LoVo (cell line): ENCODE measurements at places on chromosomes 13 and 19.

DNA sequence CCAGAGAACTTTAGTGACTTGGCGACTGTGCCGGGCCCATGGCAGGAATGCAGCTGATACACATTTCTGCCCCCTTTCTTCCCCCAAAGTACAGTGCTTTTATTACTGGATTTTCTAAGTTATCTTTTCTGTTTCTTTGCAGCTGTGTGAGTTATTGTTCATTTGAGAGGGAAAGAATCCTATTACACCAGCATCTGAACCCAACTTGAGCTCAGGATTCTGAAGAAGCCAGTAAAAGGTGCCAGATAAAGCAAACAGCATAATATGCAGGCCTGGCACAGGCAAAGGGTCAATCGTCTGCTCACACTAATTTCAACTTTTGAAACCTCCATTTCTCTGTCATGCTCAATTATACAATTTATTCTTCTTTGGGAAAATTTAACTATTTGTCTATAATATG is 93.9 kb downstream of the DOCK9 start:
- DNase-seq = no peak

- no peak for DNase-seq
These were observed at the start of gene DMKN for GRCh38 chr19:35513628-35514281. Gene DMKN (minus strand): TSS chr19:35513649. CDS start chr19:35513475, 174 bp downstream.

DNA sequence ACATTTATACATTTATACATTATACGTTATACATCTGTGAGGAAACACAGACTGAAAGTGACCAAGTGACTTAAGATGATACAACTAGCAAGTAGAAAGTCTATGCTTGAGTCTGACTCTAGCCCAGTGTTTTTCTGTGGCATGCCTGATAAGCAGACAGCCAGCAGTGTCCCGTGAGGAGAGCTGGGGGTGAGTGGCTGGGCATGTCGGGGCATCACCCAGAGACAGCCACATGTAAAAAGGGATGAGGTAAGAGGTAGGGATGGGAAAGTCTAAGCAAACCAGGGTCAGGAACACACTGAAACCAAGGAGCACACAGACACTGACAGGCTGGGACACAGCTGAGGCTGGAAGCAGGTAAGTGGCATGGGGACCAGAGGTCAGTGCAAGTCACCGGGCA is 333.2 kb downstream of the FOXO1 start:
- DNase-seq = peak; percentile 51

GRCh38 chr19:15129856-15130585 is 22.8 kb downstream of the SYDE1 start:
- peak; percentile 32 for DNase-seq

DNA sequence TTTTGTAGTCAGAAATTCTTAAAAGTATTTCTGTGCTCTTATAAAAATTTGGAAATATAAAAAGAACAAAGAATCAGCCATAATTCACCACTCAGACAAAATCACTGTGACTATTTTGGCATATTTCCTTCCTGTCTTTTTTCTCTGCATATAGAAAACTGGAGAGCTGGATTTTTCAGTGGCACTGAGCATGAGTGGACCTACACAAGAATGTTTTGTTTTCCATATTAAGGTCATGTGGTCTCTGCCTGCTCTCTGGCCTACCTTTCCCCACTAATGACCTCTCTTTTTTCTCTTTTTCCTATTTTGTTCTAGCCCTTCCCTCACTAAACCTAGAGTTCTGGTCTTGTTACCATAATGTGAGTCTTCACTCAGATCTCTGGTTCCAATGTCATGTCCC is 17.6 kb upstream of the USP12 start:
- no peak for DNase-seq

GRCh38 chr19:17654993-17655392 is 33.2 kb downstream of the UNC13A start:
- peak; percentile 66 for DNase-seq

- no peak for DNase-seq
These were observed 9.6 kb downstream of the MYO1F start for GRCh38 chr19:8567522-8568172.

DNA sequence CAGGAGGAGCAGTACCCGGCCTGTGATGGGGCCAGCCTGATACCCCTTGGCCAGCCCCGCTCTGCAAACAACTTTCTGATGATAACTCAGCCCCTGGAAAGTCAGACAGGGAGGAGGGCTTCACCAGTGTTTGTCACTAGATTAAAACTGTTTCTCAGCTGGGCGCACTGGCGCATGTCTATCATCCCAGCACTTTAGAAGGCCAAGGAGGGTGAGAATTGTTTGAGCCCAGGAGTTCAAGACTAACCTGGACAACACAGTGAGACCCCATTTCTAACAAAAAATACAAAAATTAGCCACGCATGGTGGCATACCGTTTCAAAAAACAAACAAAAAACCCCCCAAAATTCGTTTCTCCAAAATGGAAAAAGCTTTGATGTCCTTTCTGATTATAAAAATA is 5.5 kb upstream of the CERS1 start:
- DNase-seq = no peak

DNA sequence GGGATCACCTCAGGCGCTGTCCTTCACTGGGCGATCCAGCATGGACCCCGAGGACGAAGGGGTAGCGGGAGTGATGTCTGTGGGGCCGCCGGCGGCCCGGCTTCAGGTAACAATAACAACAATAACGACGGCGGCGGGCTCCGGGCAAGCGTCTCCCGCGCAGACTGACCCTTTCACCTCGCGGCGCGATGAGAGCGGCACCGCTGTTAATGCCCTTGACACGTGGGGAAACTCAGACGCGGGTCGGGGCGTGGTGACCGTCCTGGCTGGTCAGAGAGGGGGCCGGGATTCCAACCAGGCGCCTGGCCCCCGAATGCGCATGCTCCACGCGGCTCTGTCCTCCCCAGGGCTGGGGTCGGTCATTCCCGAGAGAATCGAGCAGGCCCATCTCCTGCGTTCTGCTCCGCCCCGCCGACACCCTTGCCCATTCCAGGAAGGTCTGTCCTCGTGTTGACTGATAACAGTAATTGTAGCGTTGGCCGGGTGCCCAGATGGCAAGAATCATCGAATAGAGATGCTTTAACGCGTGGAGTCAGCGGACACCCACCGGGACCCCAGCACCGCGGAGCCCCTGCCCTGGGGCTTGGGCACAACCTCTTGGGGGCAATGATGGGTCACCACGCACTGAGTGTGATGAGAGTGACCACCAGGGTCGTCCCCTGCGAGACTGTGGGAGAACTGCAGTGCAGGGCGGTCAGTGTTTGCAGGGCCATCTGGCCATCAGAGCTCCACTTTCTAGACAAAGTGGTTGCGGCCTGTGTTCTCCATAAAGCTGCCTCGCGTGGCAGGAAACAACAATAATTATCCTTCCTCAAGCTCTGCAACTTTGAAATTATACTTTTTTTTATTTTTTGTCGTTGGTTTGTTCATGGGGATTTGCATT is 528 bp downstream of the ZNF8 start:
- peak; percentile 49 for DNase-seq

- DNase-seq = no peak
These were observed 71.6 kb downstream of the GPR12 start for GRCh38 chr13:26688980-26689379.

DNA sequence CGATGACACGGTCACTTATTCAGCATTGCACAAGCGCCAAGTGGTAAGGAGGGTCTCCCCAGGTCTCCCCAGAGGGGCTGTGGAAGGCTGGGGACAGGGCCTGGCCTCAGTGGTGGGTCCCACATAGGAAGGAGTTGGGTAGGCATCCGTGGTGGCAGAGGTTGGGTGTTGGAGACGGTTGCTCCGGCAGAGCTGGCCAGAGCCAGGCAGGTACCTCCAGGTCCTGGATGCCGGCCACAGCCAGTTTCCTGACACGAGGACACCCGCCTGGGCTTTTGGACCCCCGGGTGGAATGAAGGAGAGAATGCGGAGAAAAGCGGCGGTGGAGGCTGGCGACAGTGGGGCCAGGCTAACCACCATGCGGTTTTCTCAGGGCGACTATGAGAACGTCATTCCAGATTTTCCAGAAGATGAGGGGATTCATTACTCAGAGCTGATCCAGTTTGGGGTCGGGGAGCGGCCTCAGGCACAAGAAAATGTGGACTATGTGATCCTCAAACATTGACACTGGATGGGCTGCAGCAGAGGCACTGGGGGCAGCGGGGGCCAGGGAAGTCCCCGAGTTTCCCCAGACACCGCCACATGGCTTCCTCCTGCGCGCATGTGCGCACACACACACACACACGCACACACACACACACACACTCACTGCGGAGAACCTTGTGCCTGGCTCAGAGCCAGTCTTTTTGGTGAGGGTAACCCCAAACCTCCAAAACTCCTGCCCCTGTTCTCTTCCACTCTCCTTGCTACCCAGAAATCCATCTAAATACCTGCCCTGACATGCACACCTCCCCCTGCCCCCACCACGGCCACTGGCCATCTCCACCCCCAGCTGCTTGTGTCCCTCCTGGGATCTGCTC is 1.3 kb upstream of the FFAR1 start:
- no peak for DNase-seq

DNA sequence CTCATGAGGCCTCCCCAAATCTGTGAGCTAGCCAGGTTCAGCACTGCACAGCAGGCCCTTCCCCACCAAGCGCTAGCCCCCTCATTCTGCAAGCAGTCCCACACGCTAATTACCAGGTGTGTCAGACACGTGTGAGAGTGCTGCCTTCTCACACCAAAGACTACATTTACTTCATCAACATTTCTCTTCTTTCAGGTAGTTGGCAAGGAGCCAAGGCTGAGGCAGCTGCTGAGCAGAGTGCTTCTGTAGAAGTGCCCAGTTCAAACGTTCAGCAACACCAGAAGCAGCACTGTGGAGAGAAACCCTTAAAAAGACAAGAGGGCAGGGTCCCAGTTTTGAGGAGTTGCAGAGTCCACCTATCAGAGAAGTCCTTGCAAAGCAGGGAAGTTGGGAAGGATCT is 6.4 kb downstream of the ZNF773 start:
- DNase-seq = no peak

DNA sequence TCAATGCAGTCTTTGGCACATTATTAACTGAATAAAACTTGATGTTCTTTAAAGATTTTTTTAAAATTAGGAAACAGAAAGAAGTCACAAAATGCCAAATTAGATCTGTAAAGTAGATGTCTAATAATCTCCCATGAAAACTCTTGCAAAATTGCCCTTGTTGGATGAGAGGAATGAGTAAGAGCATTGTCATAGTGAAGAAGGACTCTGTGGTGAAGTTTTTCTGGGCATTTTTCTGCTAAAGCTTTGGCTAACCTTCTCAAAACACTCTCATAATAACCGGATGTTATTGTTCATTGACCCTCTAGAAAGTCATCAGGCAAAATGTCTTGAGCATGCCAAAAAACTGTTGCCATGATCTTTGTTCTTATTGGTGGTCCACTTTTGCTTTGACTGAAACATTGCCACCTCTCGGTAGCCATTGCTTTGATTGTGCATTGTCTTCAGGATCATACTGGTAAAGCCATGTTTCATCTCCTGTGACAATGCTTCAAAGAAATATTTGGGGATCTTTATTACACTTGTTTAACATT is 549.3 kb downstream of the LIG4 start:
- no peak for DNase-seq

DNA sequence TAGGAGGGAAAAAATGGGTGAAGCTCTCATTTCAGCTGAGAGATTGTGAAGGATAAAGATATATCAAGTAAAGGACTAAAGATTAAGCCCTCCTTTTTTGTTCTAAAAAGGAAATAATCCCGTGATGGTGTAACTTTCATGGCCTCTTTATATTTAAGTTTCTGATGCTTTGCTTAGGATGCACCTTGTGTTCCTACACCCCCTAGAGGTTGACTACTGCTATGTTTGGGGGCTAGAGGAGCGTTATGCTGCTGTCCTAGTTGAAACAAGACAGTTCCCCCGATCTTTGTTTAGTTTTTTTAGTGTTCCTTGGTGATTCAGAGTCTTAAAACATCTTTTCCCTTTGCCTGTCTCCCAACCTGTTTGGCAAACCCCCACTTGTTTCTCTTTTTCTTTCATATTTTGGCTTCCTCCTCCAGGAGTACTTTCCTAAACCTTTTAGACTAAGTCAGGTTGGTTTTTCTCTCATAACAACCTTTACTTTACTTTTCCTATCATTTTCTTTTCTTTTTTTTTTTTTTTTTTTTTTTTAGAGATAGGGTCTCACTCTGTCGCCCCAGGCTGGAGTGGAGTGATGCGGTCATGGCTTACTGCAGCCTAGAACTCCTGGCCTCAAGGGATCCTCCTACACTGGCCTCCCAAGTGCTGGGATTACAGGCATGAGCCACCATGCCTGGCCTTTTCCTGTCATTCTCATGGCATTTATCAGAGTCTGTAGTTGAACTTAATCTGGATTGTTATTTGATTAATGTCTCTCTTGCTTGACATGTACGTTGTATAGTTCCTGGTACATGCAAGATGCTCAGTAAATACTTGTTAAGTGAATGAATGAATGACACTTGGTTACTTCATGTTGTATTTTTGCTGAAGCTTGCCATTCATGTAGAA is 2.8 kb downstream of the UBA2 start:
- no peak for DNase-seq

DNA sequence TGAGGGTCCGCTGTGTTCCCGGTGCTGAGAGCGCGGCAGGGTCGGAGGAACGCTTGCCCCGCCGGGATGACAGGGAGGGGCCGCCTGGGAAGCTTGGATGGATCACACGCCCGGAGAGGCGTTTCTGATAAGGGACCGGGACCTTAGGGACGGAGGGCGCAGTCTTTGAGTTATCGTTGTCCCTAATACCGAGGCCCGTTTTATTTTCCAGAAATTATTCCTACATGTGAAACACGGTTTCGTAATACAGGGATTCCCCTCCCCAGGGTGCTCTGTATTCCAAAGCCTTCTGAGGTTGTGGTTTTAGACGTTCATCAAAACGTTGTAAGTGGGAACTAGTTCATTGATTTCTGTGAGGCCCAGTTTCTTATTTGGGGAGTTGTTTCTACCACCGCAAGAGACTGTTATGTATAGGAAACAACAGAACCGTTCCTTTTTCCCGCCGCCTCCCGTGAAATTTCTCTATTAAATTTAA is 752 bp downstream of the PDCD5 start:
- DNase-seq = peak; percentile 12

DNA sequence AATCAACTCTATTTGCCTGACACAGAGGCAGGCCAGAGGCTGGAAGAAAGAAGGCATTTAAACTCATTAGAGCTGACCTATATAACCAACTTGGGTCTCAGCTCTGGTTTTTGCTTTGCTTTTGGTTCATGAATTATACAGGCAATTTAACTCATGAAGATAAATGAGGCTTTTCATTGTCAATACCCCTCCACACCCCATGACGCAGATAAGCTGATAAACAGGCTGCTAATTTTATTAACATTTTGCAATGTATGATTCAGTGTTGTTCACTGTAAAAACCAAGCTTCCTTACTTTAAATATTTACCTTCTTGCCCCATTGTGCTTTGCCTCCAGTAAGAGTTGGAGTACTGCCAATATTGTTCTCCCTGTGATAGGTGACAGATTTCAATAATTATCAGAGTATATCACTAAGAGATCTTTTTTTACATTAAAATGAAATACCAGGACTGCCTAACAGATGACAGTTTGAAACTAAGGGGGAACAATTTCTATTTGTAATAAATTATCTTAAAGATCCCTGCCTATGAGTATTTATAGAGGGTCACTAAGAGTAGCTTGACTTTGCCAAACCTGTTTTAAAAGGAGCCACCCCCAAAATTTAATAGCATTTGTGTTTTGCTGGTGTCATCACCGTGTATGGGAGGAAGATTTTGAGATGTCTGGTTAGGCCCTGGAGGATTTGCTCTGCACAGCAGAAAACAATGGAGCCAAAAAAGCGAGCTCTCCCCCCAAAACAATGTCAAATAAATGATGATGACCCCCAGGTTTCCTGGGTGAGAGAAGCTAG is 472.7 kb upstream of the NBEA start:
- peak; percentile 9 for DNase-seq
